Spleen (tissue), 13 donors: ENCODE measurements at places on chromosomes 5 and 9.

GRCh38 chr5:139647506-139648204 is 494 bp upstream of the CXXC5 start:
- DNase-seq: no peak

GRCh38 chr9:123238365-123238764 is 30.0 kb downstream of the STRBP start:
- no peak for DNase-seq

DNA sequence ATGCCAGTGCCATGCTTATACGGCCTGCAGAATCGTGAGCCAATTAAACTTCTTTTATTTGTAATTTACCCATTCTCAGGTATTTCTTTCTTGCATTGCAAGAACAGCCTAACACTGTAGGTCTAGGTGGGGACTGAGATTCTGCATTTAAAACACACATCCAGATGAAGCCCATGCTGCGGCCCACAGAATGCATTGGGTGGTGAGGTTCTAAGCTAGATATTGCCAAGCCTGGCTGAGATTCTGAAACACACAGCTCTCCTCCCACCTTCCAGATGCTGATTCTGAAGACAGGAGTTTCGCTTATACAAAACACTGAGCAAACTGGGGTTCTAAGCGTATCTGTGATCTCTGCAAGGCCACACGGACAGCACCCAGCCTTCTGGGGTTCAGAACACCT is 75.1 kb downstream of the DAPK1 start:
- no peak for DNase-seq

- DNase-seq: no peak
These were observed 69.7 kb downstream of the MACROH2A1 start for GRCh38 chr5:135329066-135329912.

DNA sequence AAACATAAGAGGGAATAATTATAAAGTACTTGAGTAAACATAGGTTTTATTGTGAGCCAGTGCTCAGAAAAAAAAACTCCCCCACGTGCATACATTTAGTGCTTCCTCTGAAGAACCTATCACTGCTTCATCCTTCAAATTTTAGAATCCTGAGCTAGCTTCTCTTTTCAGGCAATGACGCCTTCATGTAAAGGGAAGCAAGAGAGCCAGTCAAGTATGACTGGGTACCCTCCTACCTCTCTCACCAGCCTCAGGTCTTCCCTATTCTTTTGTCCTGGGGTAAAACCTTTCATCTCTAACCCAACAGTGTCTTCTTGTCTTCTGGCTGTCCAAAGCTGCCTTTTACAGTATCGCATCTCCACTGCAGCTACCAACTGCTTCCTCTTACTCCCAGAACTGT is 32.0 kb downstream of the PLPP1 start:
- DNase-seq: no peak

GRCh38 chr5:66617991-66618768 is 22.0 kb downstream of the MAST4 start:
- DNase-seq: no peak

GRCh38 chr9:134393582-134394280 is 67.5 kb downstream of the RXRA start:
- no peak for DNase-seq

GRCh38 chr9:133009906-133010582 is 20.8 kb upstream of the GTF3C5 start:
- no peak for DNase-seq

GRCh38 chr5:159750226-159750625 is 166.1 kb upstream of the ADRA1B start:
- no peak for DNase-seq

DNA sequence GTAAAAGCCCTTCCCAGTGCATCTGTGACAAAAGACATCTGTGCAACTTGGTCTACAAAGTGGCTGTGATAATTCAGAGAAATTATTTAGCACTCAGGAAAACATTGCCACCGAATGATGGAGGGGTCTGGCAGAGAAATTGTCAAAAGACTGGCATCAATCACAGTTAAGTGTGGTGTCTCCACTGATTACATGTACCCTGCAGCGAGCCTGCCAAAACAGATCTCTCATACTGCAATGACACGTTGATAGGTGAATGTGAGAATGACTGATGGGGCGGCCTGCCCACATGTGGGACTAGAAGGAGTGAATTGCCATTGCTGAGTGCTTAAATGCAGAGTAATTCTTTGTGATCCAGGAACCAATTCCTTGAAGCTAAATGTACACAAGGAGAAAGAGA is 136.4 kb upstream of the PCSK5 start:
- no peak for DNase-seq

GRCh38 chr5:95261437-95262175 is 23.3 kb downstream of the MCTP1 start:
- DNase-seq: no peak

DNA sequence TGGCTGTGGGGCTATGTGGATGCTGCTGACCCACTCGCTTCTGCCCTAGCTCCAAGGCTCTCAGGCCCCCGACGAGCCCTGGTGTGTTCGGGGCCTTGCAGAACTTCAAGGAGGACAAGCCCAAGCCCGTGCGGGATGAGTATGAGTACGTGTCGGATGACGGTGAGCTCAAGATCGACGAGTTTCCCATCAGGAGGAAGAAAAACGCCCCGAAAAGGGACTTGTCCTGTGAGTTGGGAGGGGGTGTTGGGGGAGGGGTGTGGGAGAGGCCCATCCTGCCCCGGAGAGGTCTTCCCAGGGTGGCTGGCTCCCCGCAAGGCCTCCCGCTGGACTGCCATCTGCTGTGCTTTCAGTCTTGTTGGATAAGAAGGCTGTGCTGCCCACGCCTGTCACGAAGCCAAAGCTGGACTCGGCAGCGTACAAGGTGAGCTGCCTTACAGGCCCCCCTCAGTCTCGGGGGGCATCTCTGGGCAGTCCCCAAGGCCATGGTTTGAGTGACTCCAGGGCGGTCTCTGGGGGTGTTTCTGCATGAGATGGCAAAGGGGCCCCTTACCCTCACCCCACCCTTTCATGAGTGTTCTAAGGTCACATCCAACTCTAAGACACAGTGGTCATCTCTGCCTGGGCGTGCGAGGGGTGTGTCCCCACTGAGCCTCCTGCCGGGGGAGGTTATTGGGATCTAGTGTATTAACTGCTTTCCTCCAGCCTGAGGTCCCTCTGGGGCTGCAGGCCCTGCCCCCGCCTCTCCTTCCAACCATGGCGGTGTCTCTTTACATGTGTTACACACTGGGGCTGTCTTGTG is 89.5 kb downstream of the PHF2 start:
- peak; percentile 71 for DNase-seq
